ENCODE measurements at places on chromosomes 3 and 15.

GRCh38 chr15:66214246-66214645, 39.3 kb downstream of the MEGF11 start:
- no peak for DNase-seq

DNA sequence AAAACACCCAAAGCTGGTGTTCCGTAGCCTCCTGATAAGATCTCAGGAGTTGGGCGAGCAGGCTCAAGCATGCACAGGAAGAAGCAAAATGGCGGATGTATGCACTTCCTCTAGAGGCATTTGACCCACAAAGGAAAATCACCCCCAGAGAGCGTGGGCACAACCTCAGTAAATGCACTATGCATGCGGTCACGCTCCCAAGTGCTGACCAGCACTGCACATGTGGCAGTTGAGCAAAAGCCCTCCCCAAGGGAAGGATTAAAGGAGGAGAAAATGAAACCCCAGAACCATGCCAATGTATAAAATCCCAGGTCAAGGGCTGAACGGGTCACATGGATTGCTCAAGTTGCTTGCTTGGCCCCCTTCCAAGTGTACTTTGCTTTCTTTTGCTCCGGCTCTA, 289.4 kb upstream of the IGF1R start:
- no peak for DNase-seq

DNA sequence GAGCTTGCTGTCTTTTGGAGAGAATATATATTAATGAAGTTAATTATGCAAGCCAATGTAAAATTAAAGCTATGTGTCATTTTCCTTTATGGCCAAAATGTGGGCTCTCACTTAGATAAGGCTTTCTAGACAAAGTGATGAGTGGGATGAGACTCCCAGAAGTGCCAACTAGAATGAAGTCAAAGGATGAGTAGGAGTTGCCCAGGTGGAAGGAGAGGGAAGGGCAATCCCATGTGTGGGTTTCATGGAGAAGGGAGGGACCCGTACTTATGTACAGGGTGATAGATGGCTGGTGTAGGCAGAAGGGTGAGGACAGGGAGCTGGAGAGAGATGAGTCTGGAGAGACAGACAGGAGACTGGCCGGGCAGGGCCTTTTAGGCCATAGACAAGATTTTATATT, 239.2 kb downstream of the THRB start:
- no peak for DNase-seq

GRCh38 chr15:88209111-88209510, 47.4 kb downstream of the NTRK3 start:
- no peak for DNase-seq

DNA sequence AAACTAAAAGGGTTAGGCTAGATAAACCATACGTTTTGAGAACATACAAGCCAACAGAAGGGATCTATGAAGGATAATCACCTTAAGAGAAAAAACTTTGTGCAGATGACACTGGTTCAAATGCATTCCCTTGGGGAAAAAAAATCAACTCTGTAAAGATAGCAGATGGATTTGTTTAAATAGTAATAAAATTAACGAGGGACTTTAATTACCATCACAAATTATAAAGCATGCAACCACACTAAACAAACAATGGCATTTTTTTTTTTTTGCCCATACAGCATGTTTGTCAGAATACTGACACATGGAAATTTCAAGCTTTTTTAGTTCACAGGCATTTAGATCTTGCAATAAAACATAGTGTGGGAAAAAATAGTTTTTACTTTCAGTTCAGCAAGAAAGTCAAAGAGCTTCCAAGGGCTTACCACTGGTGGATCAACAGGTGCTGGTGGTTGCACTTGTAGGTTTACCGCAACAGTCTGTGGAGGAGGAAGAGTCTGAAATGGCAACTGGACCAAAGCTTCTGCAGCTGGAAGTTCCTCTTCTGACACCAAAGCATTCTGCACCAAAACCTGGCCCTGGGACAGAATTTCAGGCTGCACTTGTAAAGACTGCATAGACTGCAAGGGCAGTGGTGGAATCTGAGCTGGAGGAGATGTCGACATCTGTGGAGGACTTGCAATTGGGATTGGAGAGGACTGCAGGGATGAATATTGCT, 53.1 kb downstream of the PHC3 start:
- DNase-seq, result peak; percentile 15

Measured in suppressor macrophage treated with lipopolysaccharide for 4 hours (primary cell).